Activated naive CD8-positive, alpha-beta T cell treated with anti-CD3 and anti-CD28 coated beads for 36 hours (primary cell): ENCODE measurements at places on chromosomes 16 and 17.

GRCh38 chr16:47731252-47731651 is 270.1 kb downstream of the PHKB start:
- no peak for DNase-seq

DNA sequence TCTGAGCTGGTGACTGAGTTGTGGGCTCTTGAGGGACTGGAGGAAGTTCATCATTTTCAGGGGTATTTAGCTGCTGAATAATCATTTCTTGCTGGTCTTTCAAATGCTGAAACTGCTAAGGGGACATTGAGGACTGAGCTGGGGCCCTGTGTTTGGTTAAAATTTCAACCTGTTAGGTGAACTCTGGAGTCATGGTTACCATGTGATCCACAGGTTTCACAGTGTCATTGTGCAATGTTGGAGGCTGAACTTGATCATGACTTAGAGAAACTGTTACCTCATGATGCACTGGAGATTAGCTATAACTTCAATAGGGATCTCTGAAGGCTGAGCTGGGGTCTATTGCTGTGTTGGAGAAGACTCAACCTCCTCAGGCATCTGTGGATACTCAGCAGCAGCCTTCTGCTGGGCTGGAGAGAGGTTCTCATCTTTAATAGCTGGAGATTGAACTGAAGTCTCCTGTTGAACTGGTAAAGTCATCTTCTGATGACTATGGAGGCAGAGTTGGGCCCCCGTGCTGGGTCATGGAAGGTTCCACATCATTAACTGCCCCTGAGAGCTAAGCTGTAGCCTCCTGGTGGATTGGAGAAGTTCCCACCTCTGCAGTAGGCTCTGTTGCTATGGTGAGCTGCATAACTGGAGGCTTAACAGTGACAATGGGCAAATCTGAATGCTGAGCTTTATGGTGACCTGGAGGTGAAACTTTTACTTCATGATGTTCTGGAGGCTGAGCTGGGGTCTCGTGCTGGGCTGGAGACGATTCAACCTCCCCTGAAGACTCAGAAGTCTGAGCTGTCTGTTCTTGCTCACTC is 15.2 kb downstream of the RDM1 start:
- DNase-seq: no peak

- DNase-seq: no peak
Observed at GRCh38 chr17:62967205-62967529, 1.1 kb downstream of the TANC2 start.

DNA sequence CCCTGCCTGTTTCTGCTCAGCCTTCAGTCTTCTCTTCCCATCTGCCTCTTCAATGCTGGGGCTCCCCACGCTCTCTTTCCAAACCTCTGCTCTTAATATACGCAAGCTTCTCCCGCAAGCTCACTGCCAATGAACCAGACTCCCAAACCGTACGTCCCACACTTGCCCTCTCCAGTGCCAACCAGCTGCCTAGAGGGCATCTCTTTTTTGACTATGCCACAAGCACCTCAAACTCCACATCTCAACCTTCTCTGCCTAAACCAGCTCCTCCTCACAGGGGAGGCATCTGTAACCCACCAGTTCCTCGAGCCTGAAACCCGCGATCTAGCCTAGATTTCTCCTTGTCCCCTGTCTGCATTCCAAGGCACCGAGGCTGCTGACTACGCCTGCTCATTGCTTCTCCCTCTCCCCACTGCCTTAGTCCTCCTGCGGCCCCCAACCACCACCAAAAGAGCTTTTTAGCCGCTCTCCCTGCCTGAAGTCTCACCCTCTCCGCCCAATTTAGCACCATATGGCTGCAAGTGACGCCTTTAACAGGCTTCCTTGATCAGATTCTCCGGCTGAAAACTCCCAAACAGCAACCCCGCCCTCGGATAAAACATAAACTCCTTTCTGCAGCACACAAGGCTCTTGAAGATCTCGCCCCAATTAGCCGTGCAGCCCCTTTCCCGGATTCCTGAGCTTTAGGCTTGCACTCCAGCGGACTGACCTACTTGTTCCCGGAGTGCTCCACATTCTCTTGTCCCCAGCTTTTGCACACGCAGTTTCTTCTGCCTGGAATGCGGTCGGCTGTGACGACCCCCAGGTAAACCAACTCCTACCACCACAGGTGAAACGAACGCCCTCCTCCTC is 1.5 kb downstream of the GGA2 start:
- DNase-seq: no peak

DNA sequence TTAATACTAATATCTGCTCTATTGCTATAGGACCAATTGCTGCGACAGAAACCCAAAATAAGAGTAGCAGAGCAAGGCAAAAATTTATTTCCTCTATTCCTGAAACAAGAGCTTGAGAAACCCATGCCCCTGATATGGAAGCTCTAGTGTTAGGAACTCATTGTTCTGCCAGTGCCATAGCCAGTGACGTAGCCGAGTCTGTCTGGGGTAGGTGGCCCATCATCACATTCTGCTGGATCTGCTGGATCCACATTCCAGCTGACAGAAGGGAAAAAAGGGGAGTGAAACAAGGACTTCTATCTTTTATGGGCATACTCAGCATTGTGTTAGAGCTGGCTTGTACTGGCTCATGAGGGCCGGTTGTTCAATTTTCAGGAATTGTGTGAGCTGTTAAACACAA is 248.9 kb upstream of the MON1B start:
- no peak for DNase-seq
